ENCODE measurements at places on chromosomes 11 and 22.

DNA sequence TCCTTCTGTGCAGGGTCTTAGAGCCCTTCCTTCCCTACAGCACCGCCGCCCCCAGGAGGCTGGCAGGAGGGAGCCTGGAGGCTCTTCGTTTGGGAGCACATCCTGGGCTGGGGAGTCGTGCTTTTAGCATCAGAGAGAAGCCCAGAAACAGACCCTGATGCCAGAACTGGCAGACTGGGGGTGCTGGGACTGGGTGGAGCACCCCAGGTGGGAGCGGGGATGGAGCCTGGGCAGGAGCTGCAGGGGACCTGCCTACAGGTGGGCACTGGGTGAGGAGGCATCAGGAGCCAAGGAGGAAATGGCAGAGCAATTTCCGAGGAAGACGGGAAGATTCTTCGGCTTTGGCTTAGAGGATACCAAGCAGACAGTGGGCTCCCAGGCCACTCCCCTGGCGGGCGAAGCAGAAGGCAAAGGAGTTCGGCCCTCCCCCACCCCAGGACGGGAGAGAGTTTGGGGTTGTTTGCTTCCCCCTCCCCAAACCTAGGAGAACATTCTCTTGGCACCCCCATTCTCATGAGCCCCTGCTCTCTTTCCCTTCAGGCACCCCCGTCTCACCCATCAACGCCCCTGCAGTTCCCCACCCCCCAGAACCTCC is 1.1 kb downstream of the SYT7 start:
- ATAC-seq: no peak

DNA sequence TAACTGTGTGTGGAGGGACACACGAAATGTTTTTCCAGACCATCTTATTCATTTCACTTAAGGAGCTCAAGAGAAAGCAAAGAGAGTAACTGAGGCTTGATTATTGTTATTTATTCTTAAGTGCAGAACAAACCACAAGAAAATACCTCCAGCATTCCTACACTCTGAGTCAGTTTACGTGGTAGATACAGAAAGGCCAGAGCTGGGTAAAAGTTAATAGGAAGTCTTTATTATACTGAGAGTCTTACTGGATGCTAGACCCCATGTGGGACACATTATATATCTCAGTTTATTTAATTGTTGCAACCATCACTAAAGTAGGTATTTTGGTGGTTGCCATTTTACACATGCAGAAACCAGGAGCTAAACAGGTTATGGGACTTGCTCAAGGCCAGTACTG is 261.4 kb upstream of the POU2AF2 start:
- no peak for ATAC-seq

GRCh38 chr11:120104041-120104565 is 33.8 kb downstream of the TRIM29 start:
- no peak for ATAC-seq

DNA sequence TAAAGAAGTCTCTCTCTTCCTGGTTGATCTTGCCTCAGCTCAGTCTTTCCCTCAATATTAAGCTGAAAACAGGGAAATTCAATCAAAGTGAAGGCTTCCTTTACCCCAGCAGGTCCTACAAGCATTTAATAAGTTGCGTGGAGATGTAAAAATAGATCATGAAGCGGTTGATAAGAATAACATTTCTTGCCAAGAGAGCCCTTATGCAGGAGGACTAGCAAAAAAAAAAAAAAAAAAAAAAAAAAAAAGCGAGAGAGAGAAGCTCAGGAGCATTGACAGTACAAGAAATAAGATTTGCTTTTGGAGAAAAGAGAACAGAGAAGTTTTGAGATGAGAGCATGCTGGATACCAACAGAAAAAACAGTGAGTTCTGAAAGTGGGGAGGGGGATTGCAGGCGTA is 112.2 kb upstream of the CLMP start:
- no peak for ATAC-seq

GRCh38 chr11:69033431-69033830 is 15.3 kb upstream of the TPCN2 start:
- no peak for ATAC-seq

DNA sequence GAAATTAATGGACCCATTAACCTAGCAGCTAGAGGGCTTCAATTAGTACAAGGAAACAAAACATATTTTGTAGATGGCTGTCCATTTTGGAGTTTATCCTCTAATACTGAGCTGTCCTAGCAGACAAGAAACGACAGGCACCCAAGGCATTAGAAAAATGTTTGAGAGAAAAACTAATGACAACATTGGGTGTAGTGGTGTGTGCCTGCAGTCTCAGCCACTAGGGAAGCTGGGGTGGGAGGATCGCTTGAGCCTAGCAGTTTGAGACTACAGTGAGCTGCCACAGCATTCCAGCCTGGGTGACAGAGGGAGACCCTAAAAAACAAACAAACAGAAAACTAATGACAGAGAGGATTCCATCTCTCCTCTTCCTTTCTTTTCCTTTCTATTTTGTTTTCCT is 1.5 kb downstream of the A4GALT start:
- ATAC-seq: no peak

GRCh38 chr11:39917256-39917655 is 1542.2 kb downstream of the LRRC4C start:
- no peak for ATAC-seq

GRCh38 chr11:134486106-134486505 is 74.1 kb upstream of the B3GAT1 start:
- ATAC-seq: no peak

DNA sequence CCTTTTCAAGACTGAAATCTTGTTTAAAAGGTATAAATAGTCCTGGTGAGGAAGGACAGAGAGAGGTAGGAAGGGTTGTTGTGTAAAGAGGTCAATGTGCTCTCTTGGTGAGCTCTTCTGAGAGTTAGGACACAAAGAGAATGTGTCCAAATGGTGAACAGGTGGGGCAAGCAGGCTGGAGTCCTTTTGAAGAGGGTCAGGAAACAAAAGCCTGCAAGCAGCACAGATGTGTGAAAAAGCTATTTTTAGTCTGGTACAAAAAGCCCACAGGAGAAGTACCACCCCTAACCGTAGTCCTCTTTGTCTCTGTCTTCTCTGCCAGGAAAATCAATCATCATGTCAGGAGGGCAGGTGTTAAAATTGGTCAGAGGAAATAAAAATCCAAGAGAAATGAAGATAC is 54.4 kb upstream of the SYN3 start:
- no peak for ATAC-seq

GRCh38 chr22:23884140-23884539 is 10.0 kb upstream of the MIF start:
- no peak for ATAC-seq

- ATAC-seq: no peak
Observed at GRCh38 chr11:3055891-3056290, 1.3 kb downstream of the CARS1 start.

DNA sequence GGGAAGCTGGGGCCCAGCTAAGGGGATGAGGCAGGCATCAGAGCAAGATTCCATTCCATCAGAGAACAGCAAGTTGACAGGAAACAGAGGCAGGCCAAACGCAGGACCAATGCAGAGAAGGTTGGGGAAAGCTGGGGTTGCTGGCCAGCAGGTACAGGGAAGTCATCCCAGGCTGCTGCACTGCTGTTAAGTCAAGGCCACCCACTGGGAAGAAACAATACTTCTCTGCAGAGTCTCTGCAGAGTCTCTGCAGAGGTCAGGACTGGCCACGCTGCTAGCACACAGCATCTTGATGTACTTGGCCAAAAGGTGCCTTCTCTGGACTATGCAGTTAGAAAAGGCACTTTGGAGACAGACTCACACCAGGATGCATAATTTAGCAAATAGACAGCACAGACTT is 68.5 kb upstream of the CSNK2A3 start:
- no peak for ATAC-seq

GRCh38 chr11:122127020-122127419 is 11.0 kb upstream of the BLID start:
- no peak for ATAC-seq

DNA sequence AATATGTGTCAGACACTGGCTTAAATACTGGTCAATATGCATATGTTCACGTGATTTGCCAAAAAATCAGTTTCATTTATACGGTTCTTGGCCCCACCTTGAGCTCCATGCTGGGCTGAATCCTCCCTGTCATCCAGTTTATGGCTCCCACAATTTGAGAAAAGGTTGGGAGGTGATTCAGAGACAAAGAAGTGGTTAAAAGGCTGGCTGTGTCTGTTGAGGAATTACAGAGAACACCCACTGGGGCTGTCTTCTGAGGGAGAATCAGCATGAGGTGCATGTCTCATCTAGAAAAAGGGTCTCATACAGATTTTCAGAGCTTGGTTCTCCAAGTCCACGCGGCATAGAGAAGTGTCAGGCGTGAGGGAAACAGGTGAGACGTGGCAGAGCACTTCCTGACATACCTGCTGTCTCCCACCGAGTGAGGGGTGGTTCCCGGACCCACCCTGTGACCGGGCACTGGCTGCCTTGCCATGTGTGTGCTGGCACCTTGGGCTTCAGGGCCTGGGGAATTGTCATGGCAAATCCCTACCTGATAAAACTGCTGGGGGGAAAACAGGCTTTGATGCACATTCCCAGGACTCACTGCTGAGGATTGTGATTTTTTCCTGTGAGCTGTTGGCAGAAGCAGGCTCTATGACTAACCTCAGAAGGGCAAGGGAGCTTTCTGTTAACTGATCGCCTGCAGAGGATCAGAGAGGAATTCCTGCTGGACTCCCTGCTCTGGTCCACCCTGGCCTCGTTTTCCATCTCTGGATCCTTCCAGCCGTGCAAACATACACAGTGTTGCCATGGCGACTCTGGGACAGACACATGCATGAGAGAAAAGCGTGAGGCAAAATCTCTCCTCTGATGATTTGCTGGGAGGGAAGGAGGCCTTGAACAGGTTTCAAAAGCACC is 223.6 kb downstream of the ADAMTS15 start:
- no peak for ATAC-seq

- no peak for ATAC-seq
Observed at GRCh38 chr11:58734681-58735490, 3.1 kb upstream of the GLYAT start.

DNA sequence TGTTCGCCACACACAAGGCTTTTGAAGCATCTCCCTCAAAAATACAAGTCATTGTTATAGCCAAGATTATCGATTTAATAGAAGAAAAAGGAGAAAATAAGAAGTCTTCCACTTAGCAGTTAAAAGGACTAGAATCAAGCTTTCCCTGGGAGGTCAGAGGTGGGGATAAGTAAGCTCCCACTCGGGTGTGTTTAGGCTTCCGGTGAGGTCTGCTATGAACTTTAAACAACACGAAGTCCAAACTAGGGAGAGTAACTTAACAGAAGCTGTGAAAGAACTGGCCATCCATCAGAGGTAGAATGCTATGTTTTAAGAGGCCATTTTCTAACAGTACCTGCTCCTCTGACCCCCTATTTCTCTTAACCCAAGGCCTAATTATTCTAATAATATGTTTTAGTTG is 91.4 kb upstream of the APOA1 start:
- no peak for ATAC-seq

DNA sequence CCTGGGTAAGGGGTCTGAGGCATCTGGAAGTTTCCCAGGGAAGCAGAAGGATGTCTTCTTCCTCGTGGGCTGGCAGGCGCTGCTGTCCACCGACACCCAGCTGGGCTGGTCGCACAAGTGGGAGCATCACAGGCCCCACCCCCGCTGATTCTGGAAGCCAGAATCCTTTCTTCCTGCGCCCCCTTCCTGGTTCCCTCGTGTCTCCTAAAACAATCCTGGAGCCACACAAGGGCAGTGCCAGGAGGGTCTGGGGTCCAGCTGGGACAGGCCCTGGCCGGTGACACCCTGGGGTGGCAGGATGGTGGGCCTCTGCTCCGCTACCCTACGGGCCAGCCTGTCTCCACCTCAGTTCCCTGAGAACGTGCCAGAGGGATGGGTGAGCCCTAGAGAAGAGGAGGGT is 4.2 kb downstream of the LSP1 start:
- ATAC-seq: no peak

DNA sequence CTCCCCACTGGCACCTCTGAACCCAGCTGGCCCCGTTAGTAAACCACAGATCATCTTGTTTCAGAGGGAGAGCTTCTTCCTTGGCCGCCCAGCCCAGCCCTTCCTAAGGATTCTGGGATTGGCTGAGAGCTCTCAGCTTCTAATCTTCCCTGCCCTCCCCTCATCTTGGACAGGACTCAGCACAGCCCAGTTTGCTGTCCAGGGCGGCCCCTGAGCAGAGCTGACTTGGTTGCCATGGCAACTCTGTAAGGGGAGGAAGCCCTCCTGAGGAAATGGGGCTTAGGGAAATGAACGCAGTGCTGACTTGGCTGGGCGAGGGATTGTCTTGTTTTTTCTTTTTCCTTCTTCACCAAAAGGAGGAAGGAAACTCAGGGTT is 4.6 kb downstream of the APOL4 start:
- ATAC-seq: no peak

DNA sequence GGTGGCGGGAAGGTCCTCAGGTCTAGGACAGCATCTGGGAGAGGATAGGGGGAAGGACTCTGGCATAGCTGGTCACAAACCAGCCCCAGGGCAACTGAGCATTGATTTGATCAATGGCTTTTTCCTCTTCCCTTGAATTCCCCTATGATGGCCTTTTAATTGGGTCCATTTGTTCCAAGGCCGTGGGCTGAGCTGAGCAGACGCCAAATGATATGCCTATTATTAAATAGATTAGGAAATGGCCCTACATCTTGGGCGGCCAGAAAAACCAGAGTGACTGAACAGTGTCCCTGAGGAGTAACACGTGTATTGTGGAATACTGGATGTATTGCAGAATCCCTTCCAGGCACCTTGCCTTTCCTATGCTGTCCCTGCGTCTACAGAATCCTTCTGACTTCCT is 26.7 kb upstream of the P2RY6 start:
- no peak for ATAC-seq

- ATAC-seq: no peak
Observed at GRCh38 chr11:69037074-69037473, 11.7 kb upstream of the TPCN2 start.

- no peak for ATAC-seq
Observed at GRCh38 chr11:122788781-122789535, 49.3 kb upstream of the CRTAM start.

Measured in activated CD4-positive, CD25-positive, alpha-beta regulatory T cell treated with anti-CD3 and anti-CD28 coated beads, Interleukin-2, amount 50 U/mL, for 24 hours (primary cell).